ENCODE measurements at places on chromosomes 2 and 18.

- DNase-seq, result peak; percentile 91
Measured at GRCh38 chr18:58579561-58580047, 49.3 kb downstream of the ALPK2 start.

GRCh38 chr2:54233832-54234649 is 22.0 kb downstream of the TSPYL6 start:
- DNase-seq, result no peak

DNA sequence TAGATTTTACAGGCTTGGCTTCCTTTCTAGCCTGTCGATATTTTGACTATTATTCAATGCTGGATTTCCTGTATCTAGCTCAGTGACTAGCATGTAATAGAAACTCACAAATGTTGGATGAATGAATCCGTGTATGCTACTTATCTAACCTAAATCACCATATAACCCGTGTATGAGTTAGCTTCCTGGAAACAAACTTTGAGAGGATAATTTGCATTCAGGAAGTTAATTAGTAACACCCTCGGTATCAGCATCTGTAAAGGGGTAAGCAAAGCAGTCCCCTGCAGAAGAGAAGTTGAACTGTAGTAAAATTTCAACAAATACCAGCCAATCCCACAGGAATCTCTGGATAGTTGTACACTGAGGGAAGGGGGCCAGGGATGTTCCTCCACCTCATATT is 269.4 kb upstream of the LRATD1 start:
- no peak for DNase-seq

DNA sequence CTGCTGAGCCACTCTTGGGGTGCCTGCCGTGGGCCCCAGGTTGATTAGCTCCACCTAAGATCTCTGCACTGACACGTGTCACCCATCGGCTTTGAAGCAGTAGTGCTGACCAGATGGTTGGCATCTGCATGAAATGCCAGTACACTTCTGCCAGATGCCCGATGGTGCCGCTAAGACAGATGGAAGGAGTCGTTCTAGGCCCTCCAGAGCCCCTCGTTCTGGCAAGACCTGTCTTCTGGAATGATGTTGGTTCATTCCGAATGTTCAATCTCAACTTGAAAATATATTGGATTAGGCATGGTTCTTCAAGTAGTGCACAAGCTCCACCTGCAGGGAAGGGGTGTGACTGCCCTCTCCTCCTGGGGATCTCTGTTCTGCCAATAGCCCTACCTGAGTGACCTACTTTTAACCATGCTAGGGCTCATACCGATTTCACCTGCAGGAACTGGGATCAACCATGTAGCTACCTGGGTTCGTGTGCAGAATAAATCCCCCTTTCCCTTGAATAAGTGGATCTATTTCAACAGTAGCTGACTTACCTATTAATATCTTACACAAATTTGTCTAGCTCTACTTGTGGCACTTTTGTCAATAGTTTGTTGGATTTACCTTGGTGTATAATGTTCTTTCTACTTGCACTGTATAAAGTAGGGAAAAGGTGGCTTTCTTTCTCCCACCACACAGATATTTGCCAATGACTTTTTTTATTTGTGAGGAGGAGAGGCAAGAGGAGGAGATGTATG is 342.6 kb downstream of the CTNNA2 start:
- peak; percentile 7 for DNase-seq

- DNase-seq, result no peak
Measured at GRCh38 chr18:31386741-31387140, 10.2 kb downstream of the DSG4 start.

DNA sequence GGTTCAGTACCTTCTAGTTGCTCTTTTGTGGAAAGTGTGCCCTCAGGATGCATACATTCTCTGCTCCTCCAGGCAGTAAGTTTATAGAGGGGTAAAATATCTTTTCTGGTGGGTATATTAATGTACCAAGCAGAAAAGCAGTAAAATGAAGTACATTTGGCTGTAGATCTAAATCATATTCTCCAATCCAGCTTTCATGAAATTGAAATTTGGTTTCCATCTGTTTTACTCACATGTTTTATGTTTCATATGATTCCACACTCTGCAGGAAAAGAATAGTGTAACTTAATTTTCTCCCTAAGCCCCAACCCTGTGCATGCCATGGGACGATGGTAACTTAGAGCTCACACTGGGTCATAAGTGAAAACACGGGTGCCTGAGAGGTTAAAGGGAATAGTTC is 172.3 kb downstream of the AKAIN1 start:
- no peak for DNase-seq

GRCh38 chr2:177084607-177085006 is 128.0 kb upstream of the HNRNPA3 start:
- DNase-seq, result no peak

GRCh38 chr2:168992591-168993349 is 38.4 kb downstream of the ABCB11 start:
- DNase-seq, result no peak

DNA sequence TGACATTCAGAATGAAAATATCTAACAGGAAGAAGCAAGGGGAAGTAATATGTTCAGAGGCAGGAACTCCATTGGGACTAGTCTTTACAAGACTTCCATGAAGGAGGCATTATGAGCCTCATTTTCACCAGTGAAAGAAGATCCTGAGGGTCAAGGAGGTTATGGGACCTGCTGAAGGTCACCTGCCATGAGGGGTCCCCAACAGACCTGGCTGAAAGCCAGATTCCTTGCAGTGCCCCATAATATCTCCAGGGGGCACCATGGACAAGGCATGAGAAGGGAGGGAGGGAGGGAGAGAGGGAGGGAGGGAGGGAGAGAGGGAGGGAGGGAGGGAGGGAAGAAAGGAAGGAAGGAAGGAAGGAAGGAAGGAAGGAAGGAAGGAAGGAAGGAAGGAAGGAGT is 27.9 kb downstream of the XDH start:
- no peak for DNase-seq

DNA sequence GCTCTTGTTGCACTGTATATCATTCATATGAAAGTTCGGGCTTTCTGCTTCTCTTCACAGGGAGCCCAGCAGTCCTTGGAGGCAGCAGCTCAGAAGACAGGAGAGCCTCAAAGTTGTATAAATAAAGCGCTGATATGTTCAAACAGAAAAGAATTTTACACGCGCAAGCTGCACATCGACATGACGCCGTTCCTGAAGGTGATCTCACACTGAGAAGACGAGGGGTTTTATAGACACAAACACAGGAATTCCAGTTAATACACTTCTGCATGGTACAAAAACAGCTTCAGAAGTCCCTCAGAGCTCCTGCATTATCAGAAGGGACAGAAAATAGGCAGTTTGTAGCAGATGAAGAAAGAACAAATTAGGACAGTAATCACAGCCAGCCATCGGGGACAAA is 81.6 kb downstream of the KIAA2012 start:
- DNase-seq, result peak; percentile 73

GRCh38 chr18:25231327-25231691 is 120.7 kb downstream of the ZNF521 start:
- DNase-seq, result no peak

DNA sequence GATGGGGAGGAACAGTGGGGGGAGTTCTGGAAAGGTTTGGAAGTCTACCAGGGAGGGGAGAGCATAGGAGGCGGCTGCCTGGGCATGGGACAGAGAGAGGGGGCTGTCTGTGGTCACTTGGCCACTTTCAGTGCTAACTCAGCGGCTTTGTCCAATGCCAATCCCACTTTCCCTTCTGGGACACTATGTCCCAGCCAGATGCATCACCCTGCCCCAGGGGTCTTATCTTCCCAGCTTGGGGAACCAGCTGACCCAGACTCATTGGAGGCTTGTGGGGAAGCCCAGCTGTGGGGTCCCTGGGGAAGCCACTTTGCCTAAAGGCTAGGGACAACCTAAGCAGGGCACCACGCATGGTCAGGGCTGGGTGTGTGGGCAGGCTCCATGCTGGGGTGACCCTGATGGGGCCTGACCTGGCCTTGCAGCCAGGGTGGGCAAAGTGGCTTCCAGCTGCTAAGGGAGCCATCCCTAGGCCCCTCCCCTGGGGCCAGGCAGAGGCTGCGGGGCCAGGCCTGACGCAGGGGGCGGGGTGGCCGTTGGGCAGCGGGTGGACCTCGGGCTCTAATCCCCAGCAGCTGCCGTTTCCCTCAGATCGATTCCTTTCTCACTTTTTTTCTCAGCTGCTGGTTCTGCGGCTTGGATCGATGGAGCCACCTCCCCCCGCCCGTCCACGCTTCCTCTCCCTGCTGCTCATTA is 1.6 kb upstream of the ASIC4 start:
- no peak for DNase-seq
